T-helper 2 cell (primary cell): ENCODE measurements at places on chromosomes 2 and 18.
A peak's percentile ranks its signal among the peaks of the same experiment; 100 is the strongest.

DNA sequence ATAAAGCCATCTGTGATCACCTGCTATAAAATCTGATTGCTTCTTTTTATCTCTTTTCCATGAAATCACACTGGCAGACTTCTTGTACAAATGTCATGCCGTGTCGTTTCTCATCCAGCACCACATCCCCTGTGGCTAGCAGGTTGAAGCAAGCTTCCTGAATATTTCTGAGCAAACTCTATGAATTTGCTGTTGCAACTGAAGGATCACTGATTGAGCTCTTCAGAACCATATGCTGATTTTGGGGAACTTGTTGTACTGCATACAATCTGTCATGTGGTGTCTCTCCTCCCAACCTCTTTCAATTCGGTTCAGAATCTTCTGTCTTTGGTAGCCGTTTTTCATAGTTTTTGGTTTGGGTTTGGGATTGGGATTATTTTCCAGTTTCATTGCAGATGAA is 57.7 kb upstream of the RBMS1 start:
- no peak for DNase-seq

DNA sequence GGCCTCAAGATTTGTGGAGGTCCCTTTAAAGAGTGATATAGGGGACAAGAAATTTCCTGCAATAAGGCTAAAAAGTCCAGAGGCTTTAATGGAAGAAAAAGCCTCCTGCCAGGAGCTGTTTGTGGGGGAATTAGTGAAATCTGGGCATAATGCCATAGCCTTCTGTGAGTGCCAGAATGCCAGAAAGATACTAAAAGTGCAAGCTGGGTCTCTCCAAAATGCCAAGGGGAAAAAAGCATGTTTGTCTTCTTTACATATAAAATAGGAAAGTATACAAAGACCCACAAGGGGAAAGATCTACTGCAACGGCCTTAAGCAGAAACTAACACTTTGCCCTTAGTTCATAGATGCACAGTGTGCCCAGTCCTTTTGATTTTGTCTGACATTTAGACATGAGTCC is 647.7 kb upstream of the ZNF804A start:
- DNase-seq = no peak

GRCh38 chr18:3540805-3541548 is 91.0 kb downstream of the TGIF1 start:
- DNase-seq = no peak

DNA sequence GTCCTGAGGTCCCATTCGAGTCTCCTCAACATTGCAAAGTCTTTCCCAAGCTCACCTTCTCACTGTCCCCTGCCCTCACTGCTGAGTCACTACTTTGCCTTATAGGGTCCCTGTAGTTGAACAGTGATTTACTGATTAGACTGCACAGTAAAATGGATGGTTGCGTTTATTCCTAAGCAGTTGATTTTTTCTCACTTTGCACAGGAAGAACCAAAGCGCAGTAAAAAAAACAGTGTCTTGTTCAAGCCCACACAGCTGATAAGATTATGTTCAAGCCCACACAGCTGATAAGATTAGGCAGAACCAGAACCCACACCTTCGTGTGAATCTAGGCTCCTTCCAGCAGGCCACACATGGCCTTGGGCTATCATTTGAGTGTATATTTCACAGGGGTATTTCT is 215.3 kb upstream of the COPS8 start:
- peak; percentile 3 for DNase-seq

DNA sequence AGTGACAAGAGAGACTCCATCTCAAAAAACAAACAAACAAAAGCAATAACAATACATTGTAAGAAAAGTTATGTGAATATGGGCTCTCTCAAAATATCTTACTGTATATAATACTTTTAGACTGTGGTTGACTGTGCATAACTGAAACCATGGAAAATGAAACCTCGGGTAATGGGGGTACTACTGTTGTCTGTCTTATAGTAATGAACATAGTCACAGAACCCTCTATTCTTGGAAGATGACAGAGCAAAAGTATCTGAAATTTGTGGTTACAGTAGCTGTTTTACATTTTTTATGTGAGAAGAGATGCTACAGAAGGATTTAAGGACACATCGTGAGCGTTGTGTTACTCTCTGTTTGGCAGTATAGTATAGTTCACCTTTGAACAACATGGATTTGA is 60.5 kb downstream of the MAP4K4 start:
- no peak for DNase-seq

DNA sequence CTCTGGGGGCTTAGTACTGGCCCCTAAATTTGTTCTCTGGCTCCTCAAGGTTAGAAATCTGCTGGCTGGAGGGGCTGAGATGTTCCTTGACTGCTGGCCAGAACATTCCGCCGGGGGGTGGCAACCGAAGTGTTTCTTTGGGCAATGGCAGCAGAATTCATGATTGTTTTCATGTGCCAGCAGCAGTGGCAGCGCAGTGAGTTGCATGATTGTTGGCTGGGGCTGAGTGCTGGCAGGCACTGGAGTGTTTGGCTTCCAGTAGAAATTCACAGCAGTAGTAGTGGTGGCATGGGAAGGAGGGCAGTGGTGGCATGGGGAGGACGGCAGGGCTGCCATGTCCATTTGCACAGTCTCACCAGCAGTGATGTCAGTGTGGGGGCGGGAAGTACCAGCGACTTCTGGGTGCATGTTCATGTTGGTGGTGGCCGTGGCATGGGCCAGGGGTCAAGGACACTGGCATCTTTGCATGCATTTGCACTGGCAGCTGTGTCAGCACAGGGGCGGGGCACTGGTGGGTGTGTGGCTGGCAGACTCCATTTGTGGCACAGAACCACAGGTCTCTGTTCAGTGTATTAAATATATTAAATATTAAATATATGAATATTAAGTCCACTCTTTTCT is 130.6 kb upstream of the CDH7 start:
- DNase-seq = no peak

DNA sequence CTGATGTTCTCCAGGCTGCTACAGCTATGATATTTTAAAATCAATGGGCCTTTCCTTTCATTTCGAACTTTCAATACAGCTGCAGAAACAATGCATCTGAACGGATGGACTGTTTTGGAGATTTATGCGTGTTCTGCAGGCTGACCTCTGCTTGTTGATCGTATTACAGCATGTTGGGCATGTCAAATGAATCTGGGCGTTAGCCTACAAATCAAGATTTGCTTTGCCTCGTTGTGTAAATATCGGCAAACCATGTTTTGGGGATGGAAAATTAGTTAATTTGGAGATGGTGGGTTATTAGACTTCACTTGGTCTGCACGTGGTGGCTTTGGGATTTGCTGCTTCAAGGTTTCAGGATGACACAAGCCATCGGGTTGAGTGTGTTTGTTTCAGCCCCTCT is 129.3 kb downstream of the AGAP1 start:
- no peak for DNase-seq

- DNase-seq = no peak
These were observed 248.5 kb downstream of the TMEM182 start for GRCh38 chr2:103010306-103010705.

- no peak for DNase-seq
These were observed 299.0 kb upstream of the FBXO11 start for GRCh38 chr2:48205137-48205798.

DNA sequence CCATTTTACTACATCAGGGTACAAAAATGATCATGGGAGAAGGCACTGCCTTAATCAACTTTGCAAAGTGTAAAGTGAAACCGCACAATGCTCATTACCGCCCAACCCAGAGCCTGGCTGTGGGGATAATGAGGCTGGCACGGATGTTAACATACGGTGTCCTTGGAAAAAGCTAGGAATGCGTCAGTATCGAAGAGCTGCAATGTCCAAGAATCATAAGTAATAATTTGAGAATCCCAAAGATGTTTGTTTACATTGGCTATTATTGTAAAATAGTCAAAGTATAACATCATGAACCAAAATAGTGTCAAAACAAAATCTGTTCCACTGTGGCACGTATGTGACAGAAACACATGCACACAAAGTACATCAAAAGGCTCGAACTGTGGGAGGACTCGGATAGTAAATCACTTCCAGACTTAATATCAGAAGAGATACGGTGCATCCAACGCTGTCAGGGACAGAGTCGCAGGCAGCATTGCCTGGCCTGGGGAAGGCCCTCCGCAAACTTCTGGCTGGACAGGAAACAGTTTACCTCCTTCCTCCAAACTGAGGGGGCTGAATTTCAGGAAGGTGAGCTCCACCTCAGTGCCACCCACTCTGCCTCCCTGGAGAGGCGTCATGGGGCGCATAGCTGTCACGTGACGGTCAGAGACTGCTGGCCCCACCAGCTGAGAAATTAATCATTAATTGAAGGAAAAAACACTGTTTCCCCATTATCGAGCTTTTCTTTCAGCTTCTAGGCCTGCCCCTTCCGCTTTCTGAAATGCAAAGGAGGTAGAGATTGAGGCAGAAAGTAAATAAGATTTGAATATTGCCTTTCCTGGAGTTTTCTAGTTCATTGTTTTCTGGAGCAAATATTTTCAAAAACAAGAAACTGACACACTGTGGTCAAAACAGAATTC is 1.8 kb upstream of the ID2 start:
- no peak for DNase-seq
